ENCODE measurements at places on chromosomes 4 and X.

GRCh38 chr4:7206911-7207567 is 14.7 kb downstream of the SORCS2 start:
- peak; percentile 60 for DNase-seq

GRCh38 chrX:46165411-46165810 is 379.8 kb downstream of the ZNF674 start:
- no peak for DNase-seq

DNA sequence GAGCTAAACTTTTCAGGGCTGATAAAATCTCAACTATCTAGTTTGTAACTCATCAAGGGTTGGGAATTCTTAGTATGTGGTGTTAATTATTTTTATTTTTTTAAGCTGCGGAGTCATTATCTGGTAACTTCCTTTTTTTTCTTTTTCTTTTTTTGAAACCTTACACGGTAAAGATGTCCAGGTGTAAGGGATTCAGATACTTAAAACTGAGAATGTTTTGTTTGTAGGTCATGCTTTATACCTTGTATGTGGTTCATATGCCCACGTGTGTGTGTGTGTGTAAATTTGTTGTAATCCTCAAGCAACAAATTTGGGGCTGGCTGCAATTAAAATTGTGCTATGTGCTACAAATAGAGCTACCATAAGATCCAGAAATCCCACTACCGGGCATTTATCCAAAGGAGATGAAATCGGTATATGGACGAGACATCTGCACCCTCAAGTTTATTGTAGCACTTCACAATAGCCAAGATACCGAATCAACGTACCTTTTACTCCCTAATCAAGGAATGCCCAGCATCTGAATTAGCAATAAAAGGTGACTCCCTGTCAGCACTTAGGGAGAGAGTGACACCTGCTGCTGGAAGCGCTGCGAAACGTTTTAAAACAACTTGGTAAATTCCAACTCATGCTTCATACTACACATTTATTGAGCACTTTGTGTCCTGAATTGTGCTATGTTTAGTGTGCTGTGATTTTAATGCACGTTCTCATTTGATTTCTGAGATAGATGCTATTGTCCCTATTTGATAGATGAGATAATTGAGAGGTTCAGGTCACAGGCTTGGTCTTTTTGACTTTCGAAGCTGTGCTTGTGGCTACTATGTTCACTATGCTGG is 16.1 kb downstream of the MSMO1 start:
- DNase-seq = no peak

GRCh38 chr4:94621491-94622080 is 136.2 kb upstream of the BMPR1B start:
- DNase-seq = peak; percentile 27
